ENCODE measurements at places on chromosomes 6 and 20. TPM values are rescaled to one million over a fixed set of nuclear protein-coding genes. Genes with fewer than 3 reads are reported as not detected.
A peak's percentile ranks its signal among the peaks of the same experiment; 100 is the strongest.

DNA sequence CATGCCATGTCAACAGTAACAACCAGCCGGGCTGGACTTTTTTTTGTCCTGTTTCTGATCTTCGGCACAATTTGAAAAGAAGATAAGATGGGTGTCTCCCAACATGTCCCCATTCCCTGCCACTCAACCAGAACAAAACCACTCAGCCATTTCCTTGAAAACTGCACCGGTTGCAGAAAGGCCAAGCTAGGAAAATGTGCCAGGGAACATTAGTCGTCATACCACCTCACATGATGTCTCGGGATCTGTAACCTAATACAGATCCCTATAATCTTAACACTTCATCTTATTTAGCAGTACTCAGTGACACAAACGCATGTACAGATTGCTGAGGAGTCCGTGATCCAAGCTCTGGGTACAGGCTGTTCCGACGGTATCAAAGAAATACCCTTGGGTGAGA lies 46.5 kb downstream of the ALDH8A1 start:
- H3K4me3 ChIP-seq = no peak overlapping the region
- no peaks in the 10 kb centered on the region for H3K36me3 ChIP-seq
- no peak for DNase-seq
- H3K4me1 ChIP-seq = no peaks in the 10 kb centered on the region
- no peak overlapping the region for H3K27ac ChIP-seq
- peaks cover 5% of the 10 kb centered on the region for H3K27me3 ChIP-seq

GRCh38 chr20:37137547-37137946 lies 41.6 kb upstream of the RPN2 start:
- H3K4me3 ChIP-seq = no peak overlapping the region
- DNase-seq = no peak
- H3K36me3 ChIP-seq = no peaks in the 10 kb centered on the region
- H3K27me3 ChIP-seq = no peaks in the 10 kb centered on the region
- H3K4me1 ChIP-seq = no peaks in the 10 kb centered on the region

DNA sequence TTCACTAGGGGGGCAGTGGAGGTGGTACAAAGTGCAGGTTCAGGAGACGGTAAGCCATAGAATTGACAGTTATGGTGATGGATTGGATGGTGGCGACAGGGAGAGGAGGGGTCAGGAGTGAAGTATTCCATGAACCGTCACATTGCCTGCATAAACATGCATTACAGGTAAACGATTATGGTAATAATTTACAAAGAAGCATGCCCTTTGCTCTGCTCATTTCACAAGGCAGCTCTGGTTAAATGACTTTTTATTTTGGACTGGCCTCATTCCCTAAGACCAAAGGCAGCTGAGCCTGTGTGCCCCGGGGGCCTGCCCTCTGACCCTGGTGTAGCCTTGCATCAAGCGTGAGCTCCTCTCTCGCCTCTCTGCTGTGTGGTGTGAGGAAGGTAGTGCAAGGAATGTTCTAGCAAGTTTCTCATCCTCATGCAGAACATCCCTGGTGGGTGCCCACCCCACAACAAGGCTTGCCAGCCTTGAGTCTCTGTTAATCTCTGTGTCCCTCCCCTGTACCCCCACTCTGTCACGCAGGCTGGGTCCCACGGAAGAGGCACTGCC lies 59.0 kb downstream of the PPP1R14C start:
- no peak overlapping the region for H3K4me3 ChIP-seq
- no peak overlapping the region for H3K27ac ChIP-seq
- H3K36me3 ChIP-seq = no peaks in the 10 kb centered on the region
- DNase-seq = no peak

GRCh38 chr6:90227673-90228072 lies 69.0 kb downstream of the BACH2 start:
- H3K27me3 ChIP-seq = no peaks in the 10 kb centered on the region
- H3K4me3 ChIP-seq = peak overlapping the region; percentile 1
- H3K4me1 ChIP-seq = peaks cover 82% of the 10 kb centered on the region
- H3K27ac ChIP-seq = peak overlapping the region; percentile 9
- no peak for DNase-seq

- H3K27ac ChIP-seq = no peak overlapping the region
- peaks cover 9% of the 10 kb centered on the region for H3K36me3 ChIP-seq
- H3K4me3 ChIP-seq = no peak overlapping the region
These were observed 25.5 kb downstream of the RNF144B start for GRCh38 chr6:18412644-18413043.

- peaks cover 13% of the 10 kb centered on the region for H3K4me1 ChIP-seq
- peaks cover 73% of the 10 kb centered on the region for H3K27me3 ChIP-seq
- no peak overlapping the region for H3K4me3 ChIP-seq
These were observed 1.7 kb upstream of the HCK start for GRCh38 chr20:32050324-32050841.

DNA sequence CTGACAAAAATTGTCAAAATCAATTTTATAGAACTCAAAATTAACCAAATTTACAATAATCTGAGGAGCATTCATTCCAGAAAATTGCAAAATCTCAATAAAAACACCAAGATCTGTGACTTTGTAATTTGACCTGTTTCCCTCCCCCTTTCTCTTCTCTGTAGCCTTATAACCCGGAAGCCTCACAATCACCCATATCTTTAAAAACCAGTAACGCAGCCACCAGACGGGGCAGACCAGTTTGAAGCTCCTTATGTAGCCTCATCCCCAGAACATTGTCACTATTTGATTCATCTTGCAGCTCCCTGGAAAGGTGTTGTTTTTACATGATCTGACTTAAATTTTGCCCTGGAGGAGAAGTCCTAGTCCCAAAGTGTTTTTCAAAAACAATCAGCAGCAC lies 27.5 kb upstream of the TGM6 start:
- no peaks in the 10 kb centered on the region for H3K36me3 ChIP-seq
- H3K4me1 ChIP-seq = peaks cover 7% of the 10 kb centered on the region
- H3K27me3 ChIP-seq = peaks cover 17% of the 10 kb centered on the region
- H3K27ac ChIP-seq = no peak overlapping the region
- H3K4me3 ChIP-seq = no peak overlapping the region

GRCh38 chr20:2919518-2920245 lies 46.4 kb downstream of the PTPRA start:
- H3K27me3 ChIP-seq = no peaks in the 10 kb centered on the region
- no peak overlapping the region for H3K4me3 ChIP-seq
- no peaks in the 10 kb centered on the region for H3K36me3 ChIP-seq
- no peak for DNase-seq
- peak overlapping the region; percentile 27 for H3K27ac ChIP-seq
- peaks cover 41% of the 10 kb centered on the region for H3K4me1 ChIP-seq

- H3K4me3 ChIP-seq = no peak overlapping the region
- peaks cover 11% of the 10 kb centered on the region for H3K27me3 ChIP-seq
- no peaks in the 10 kb centered on the region for H3K4me1 ChIP-seq
- H3K27ac ChIP-seq = no peak overlapping the region
- H3K36me3 ChIP-seq = no peaks in the 10 kb centered on the region
These were observed 135.1 kb downstream of the EDN3 start for GRCh38 chr20:59435518-59435917.

DNA sequence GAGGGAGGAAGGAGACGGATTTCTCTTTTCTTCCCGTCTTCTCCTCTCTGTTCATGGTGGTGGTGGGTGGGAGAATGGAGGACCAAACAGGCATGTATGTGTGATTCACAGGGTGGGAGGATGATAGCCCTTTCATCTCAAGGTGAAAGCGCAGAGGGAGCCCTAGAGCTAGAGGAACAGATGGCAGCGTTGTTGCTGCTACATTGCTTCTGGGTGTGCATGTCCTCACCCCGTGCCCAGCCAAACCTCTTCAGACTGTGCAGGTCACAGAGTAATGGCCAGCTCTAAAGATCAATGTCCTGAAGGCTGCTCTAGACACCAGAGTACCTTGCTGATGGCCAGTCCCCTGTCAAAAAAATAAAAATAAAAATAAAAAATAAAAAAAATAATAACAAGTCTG lies 301.8 kb downstream of the TBC1D7 start:
- peaks cover 29% of the 10 kb centered on the region for H3K27me3 ChIP-seq
- DNase-seq = no peak
- H3K27ac ChIP-seq = no peak overlapping the region

GRCh38 chr6:143955971-143956370 lies 52.1 kb downstream of the PLAGL1 start:
- no peak for DNase-seq
- H3K27ac ChIP-seq = no peak overlapping the region
- no peaks in the 10 kb centered on the region for H3K4me1 ChIP-seq
- no peaks in the 10 kb centered on the region for H3K36me3 ChIP-seq
- H3K4me3 ChIP-seq = no peak overlapping the region

DNA sequence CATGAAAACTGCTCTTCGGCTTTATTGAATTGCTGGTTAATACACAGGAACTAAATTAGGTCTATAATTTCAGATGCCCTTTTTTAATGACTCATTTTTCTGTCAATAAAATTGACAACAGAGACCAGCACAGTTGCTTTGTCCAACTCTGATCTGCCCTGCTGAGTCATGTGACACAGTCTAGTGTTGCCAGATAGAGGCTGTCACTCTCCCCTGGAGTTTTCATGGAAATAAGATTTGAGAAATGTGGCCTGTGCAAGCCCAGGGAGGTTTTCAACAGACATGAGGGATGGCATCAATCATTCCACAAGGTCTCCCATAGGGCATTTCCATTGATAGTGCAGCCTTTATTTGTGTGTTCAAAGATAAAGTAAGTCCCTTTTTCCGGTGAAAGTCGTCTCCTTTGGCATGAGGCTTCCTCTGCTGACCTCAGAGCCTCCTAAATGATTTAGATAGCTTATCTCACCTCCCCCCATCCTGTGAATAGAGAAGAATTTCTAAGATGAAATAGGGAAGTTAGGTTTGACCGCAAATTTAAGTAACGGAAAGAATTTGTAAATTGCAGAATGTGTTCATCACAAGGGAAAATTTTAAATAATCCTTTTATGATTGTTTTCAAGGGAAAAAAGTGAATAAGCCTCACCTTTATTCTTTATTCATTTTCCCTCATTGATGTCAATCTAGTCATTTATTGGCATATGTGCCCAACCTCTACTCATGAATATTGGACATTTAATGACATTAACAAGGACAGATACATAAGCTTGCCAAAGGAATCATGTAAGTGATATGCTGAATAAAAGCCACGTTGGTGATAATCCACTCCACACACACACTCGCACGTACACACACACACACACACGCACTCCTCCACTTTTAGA lies 277.7 kb downstream of the ADGB start:
- H3K27ac ChIP-seq = no peak overlapping the region
- H3K4me1 ChIP-seq = peaks cover 52% of the 10 kb centered on the region
- H3K36me3 ChIP-seq = peaks cover 1% of the 10 kb centered on the region
- no peaks in the 10 kb centered on the region for H3K27me3 ChIP-seq

DNA sequence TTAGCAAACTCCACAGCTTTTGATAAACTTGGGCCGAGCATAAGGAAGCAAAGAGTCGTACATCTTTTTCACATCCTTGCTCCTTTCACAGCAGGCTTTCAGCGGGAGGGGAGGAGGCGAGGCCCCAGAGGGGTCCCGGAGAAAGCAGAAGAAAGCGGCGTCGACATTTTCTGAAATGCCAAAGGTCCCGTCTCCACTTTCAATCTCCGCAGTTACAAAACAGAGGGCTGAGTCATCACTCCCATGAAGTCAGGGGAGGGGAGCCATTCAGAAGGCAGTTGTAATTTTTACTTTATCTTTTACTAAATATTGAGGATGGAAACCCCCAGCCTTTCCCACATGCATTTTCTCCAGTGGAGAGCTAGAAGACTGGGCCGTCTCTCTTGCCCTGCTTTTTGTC lies 174.2 kb upstream of the THBS2 start:
- H3K4me1 ChIP-seq = no peaks in the 10 kb centered on the region
- H3K27ac ChIP-seq = no peak overlapping the region
- no peak for DNase-seq
- H3K4me3 ChIP-seq = no peak overlapping the region

GRCh38 chr6:137370871-137371633 lies 123.1 kb downstream of the OLIG3 start:
- peaks cover 6% of the 10 kb centered on the region for H3K4me1 ChIP-seq
- no peaks in the 10 kb centered on the region for H3K36me3 ChIP-seq
- no peak overlapping the region for H3K27ac ChIP-seq
- H3K27me3 ChIP-seq = no peaks in the 10 kb centered on the region

GRCh38 chr6:148915810-148916209 lies 169.0 kb downstream of the UST start:
- H3K4me3 ChIP-seq = no peak overlapping the region
- peaks cover 4% of the 10 kb centered on the region for H3K36me3 ChIP-seq
- H3K27ac ChIP-seq = no peak overlapping the region
- H3K27me3 ChIP-seq = no peaks in the 10 kb centered on the region
- H3K4me1 ChIP-seq = peaks cover 10% of the 10 kb centered on the region

DNA sequence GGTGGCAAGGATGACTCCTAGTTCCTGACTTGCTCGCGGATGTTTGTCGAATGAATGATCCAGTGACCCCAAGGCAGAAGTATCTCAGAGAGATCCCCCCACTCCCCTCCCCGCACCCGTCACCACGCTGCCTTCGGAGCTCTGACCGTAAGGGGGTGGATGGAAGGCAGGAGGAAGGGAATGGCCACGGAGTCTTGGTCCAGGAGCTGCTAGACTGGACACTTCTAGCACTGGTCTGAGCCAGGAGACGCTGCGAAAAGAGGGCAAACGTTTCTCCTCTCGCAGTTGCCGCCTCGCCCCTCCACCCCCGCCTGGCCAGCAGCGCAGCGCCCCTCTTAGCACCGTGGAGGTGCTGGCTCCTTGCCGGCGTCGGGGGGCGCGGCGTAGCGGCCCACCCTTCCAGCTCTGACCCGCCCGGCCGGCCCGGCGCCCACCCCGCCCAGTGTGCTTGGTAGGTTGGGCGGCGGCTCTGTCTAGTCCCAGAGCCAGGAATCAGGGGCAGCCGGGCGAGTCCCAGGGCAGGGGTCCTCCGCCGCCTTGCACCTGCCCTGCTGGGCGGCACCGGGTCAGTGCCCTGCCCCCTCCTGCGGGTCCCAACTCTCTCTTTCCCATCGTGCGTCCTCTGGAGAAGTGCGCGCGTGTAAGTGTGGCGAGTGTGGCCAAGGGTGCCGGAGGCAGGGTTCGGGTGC lies 2.4 kb upstream of the DBNDD2 start:
- H3K36me3 ChIP-seq = peaks cover 15% of the 10 kb centered on the region
- H3K27ac ChIP-seq = no peak overlapping the region
- peaks cover 38% of the 10 kb centered on the region for H3K4me1 ChIP-seq
- peak; percentile 11 for DNase-seq

- no peaks in the 10 kb centered on the region for H3K27me3 ChIP-seq
- DNase-seq = no peak
- H3K27ac ChIP-seq = no peak overlapping the region
- no peaks in the 10 kb centered on the region for H3K4me1 ChIP-seq
- no peaks in the 10 kb centered on the region for H3K36me3 ChIP-seq
These were observed 955.5 kb downstream of the PHF3 start for GRCh38 chr6:64590965-64591675.

GRCh38 chr20:32977281-32978008 lies 26.8 kb downstream of the SUN5 start:
- no peak overlapping the region for H3K27ac ChIP-seq
- no peak overlapping the region for H3K4me3 ChIP-seq

- H3K4me3 ChIP-seq = no peak overlapping the region
- no peak overlapping the region for H3K27ac ChIP-seq
- no peak for DNase-seq
- no peaks in the 10 kb centered on the region for H3K27me3 ChIP-seq
- H3K4me1 ChIP-seq = no peaks in the 10 kb centered on the region
These were observed 31.8 kb downstream of the SNX14 start for GRCh38 chr6:85561750-85562357.

- peaks cover 2% of the 10 kb centered on the region for H3K27me3 ChIP-seq
- no peak overlapping the region for H3K27ac ChIP-seq
- no peak for DNase-seq
- H3K36me3 ChIP-seq = no peaks in the 10 kb centered on the region
- H3K4me1 ChIP-seq = no peaks in the 10 kb centered on the region
These were observed 181.9 kb downstream of the TBC1D7 start for GRCh38 chr6:13146442-13146841.

Gene PGC
- not detected for total RNA-seq

Gene RTN4IP1
- total RNA-seq = 10.3 TPM

Gene GJA10
- total RNA-seq = not detected

Gene HLA-DPA1
- total RNA-seq = 11.4 TPM

Gene HTR1B
- not detected for total RNA-seq

Gene FNDC1
- not detected for total RNA-seq

Gene PACRG
- total RNA-seq = not detected

Gene OR2H1
- total RNA-seq = not detected
